ENCODE measurements at places on chromosomes 4 and X.

GRCh38 chr4:145308598-145308997 is 128.2 kb upstream of the OTUD4 start:
- DNase-seq = no peak

GRCh38 chrX:40832723-40833122 is 97.4 kb upstream of the MED14 start:
- no peak for DNase-seq

DNA sequence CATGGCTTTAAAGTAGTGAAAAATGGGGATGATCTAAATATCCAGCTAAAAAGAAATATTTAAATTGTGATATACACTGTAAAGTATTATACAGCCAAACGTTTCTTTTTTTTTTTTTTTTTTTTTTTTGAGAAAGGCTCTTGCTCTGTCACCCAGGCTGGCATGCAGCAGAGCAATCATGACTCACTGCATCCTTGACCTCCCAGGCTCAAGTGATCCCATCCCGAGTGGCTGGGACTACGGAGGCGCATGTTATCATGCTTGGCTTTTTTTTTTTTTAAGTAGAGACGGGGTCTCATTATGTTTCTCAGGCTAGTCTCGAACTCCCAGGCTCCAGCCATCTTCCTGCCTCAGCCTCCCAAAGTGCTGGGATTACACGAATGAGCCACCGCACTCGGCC is 17.1 kb downstream of the SMIM14 start:
- no peak for DNase-seq

DNA sequence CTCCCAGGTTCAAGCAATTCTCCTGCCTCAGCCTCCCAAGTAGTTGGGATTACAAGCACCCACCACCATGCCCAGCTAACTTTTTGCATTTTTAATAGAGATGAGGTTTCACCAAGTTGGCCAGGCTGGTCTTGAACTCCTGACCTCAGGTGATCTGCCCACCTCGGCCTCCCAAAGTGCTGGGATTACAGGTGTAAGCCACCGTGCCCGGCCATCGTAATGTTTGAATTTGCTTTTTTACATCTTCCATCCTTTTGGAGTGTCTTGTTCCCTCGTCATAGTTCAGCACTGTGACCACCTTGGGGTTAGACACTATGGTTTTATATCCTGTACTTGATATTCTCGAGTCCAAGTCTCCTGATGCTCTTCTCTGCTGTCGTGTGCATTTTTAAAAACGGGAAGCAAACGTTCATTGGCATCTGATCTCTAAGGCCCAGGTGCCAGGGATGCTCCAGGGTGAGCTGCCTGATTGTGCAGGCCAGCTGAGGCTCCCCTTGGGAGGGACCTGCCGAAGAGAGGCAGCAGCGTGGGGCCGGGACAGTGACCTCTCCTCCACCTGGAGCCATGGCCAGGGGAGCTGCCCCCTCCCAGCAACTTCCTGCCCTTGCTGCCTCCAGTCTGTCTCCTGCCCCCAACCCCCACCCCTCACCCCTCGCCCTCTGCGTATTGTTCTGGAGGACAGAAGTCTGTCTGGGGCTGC is 16.7 kb downstream of the DGKQ start:
- no peak for DNase-seq

DNA sequence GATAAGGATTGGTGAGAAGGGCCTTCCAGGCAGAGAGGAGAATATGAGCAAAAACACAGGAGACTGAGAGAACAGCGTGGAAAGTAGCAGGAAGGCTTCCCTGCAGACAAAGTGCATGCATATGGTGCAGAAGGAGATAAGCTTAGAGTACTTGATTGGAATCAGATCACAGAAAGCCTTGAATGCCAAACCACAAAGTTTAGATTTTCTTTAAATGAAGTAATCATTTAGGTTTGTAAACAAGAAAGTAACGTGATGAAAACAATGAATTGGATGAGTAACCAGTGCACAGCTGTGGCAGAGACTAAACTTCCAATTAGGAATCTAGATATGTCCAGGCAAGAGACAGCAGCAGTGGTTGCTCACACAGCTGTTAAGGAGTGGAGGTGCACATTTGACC is 83.8 kb upstream of the C1QTNF7 start:
- no peak for DNase-seq
